Mammary epithelial cell (primary cell): ENCODE measurements at places on chromosomes 7 and 10. TPM values are rescaled to one million over a fixed set of nuclear protein-coding genes. Genes with fewer than 3 reads are reported as not detected.
A peak's percentile ranks its signal among the peaks of the same experiment; 100 is the strongest.

BLNK gene
- 5.8 and 10.2 TPM in 2 replicates for total RNA-seq

CPN1 gene
- total RNA-seq, result not detected

PAPSS2 gene
- 6.8 and 9.1 TPM in 2 replicates for total RNA-seq

PPP1R9A gene
- 0.29 TPM in 1 of 2 replicates, not detected in the other for total RNA-seq

GBX1 gene
- total RNA-seq, result not detected

CDHR3 gene
- total RNA-seq, result 1.7 and 3.4 TPM in 2 replicates

ERLIN1 gene
- 39.5 and 44.3 TPM in 2 replicates for total RNA-seq

BZW2 gene
- total RNA-seq, result 63.0 and 66.2 TPM in 2 replicates

CYP17A1 gene
- total RNA-seq, result not detected in 2 replicates

ZNF365 gene
- 5.9 and 10.1 TPM in 2 replicates for total RNA-seq

CACNB2 gene
- total RNA-seq, result under 0.01 TPM

KDM7A gene
- total RNA-seq, result 11.8 TPM

TAS2R5 gene
- 3.5 TPM for total RNA-seq

EGFR gene
- 304 TPM for total RNA-seq

GTF2IRD1 gene
- 35.1 and 52.6 TPM in 2 replicates for total RNA-seq

MSMB gene
- not detected for total RNA-seq

GIMAP4 gene
- not detected for total RNA-seq

DNA sequence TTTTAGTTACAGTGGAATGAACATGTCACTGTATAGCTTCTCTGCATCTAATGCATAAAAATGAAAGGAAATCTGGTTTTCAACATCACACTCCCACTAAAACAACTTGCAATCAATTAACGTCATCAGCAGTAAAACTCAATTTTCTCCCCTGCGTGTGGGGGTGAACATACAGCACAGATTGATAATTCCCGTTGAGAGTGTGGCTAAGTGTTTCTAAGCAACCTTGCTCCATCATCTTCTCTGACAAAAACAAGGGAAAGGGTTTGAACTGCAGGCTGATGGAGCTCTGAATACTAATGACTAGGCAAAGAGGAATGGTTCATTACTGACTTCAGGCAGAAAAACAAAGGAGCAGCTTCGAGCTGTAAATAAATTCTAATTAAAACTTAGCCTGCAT lies 238.3 kb downstream of the PARD3 start:
- DNase-seq, result no peak

DNA sequence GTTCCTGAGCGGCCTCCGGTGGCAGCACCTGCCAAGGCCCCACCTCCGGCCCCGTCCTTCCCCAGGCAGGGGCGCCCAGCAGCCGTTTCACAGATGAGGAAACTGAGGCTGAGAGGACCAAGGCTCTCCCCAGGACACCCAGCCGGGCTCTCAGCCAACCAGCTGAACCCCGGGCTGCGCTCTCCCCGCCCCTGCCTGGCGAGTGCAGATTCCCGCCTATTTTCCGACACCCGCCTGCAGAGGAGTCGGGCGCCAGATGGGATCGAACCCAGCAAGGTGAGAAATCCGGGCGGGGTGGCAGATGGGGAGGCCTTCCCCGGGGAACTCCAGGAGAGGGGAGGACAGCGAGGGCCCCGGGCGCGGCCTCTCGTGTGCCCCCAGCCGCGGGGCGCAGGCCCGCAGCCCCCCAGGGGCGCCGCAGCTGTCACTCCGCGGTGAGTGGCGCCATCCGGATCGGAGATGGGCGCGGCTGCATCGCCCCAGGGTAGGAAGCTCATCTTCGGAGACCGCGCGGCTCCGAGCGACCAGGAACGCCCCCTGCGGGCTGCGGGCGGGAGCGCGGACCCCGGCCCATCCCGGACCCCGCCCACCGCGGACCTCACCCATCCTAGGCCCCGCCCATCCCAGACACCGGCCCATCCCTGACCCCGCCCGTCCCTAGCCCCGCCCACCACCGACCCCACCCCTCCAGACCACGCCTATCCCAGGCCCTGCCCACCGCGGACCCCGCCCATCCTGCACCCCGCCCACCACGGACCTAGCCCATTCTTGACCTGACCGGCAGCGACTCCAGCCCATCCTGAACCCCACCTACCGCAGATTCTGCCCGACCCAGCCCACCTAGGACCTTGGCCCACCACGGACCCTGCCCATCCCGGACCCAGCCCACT lies 90.3 kb downstream of the MICALL2 start:
- DNase-seq, result no peak

GRCh38 chr7:134787720-134788119 lies 8.3 kb downstream of the CALD1 start:
- no peak for DNase-seq

DNA sequence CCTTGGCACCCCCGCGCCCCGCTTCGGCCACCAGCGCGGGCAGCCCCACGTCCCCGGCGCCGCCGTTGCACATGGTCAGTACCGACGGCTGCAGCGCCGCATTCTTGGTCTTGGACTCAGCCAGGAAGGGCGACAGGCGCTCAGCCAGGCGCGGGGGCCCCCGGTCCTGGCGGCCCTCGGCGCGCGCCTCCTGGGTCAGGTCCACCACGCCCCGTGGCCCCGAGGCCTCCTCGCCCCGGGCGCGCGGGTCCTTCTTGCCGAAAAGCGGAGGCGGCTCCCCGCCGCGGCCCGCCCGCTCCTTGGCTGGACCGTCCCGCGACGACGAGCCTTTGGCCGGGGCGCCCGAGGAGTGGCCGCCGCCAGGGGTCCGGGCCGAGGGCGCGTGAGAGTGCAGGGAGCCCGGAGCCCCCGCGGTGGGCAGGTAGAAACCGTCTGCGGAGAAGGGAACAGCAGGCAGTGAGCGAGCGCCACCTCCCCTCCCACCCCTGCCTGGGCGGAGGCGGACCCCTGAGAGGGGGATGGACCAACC lies 34.7 kb downstream of the TNRC18 start:
- no peak for DNase-seq

GRCh38 chr10:89837165-89838043 lies 136.0 kb downstream of the KIF20B start:
- no peak for DNase-seq

GRCh38 chr7:54705436-54705835 lies 53.6 kb downstream of the SEC61G start:
- DNase-seq, result peak; percentile 72

- DNase-seq, result no peak
Observed at GRCh38 chr7:77765906-77766800, 32.1 kb downstream of the TMEM60 start.

- DNase-seq, result no peak
Observed at GRCh38 chr10:101708870-101709269, 13.9 kb upstream of the FBXW4 start.

DNA sequence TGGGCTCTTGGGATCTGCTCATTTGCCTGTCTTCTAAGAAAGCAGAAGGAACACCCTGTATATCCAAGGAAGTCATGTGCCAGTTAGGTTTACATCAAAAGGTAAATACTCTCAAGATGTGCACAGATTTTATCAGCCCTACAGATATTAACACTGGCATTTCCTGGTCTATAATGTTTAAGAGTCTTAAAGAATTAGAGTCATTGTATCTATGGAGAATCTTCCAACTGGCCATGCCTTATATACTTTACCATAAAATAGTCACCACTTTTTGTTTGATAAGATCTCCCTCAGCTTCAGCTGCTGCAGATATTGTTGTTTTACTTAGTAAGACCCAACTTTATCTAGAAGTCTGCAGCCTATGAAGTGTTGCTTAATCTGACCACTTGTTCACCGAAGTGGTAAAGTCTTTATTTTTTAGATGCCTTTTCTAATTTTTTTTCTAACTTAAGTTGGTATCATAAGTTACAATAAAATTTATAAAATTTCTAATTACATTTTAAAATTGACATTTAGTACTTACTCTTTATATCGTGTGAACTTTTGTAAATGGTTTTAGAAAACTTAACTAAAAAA lies 58.5 kb downstream of the CPED1 start:
- no peak for DNase-seq

DNA sequence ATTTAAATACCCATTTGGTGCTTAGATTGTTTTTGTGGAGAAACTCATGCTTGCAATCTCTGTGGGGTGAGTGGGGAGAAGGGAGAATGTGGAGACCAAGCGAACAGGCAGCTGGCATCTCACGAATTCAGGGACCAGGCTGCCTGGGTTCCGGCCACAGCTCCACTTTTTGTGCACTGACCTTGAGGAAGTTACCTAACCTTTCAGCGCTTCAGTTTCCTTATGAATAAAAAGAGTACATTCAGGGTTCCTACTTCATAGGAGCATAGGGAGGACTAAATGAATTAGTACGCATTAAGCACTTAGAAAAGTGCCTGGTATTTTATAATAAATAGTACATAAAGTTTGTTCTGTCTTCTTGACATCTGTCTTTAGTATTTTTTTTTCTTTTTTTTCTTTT lies 72.5 kb downstream of the PRTFDC1 start:
- no peak for DNase-seq

GRCh38 chr7:139109983-139110411 lies 477 bp upstream of the ZC3HAV1 start:
- no peak for DNase-seq

GRCh38 chr10:30284865-30285594 lies 64.0 kb downstream of the MTPAP start:
- peak; percentile 40 for DNase-seq

DNA sequence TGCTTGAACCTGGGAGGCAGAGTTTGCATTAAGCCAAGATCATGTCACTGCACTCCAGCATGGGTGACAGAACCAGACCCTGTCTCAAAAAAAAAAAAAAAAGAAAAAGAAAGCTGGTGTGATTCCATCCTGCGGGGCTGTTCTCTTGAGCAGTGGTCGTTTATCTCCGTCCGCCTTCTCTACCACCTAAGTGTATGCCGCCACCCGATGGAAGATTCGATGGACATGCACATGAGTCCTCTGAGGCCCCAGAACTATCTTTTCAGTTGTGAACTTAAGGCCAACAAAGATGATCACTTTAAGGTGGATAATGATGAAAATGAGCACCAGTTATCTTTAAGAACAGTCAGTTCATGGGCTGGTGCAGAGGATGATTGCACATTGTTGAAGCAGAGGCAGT lies 65.7 kb downstream of the ABRAXAS2 start:
- DNase-seq, result no peak

GRCh38 chr7:47418601-47419309 lies 163.2 kb downstream of the TNS3 start:
- DNase-seq, result peak; percentile 69

GRCh38 chr10:117373823-117374505 lies 1.3 kb downstream of the PDZD8 start:
- DNase-seq, result peak; percentile 57

DNA sequence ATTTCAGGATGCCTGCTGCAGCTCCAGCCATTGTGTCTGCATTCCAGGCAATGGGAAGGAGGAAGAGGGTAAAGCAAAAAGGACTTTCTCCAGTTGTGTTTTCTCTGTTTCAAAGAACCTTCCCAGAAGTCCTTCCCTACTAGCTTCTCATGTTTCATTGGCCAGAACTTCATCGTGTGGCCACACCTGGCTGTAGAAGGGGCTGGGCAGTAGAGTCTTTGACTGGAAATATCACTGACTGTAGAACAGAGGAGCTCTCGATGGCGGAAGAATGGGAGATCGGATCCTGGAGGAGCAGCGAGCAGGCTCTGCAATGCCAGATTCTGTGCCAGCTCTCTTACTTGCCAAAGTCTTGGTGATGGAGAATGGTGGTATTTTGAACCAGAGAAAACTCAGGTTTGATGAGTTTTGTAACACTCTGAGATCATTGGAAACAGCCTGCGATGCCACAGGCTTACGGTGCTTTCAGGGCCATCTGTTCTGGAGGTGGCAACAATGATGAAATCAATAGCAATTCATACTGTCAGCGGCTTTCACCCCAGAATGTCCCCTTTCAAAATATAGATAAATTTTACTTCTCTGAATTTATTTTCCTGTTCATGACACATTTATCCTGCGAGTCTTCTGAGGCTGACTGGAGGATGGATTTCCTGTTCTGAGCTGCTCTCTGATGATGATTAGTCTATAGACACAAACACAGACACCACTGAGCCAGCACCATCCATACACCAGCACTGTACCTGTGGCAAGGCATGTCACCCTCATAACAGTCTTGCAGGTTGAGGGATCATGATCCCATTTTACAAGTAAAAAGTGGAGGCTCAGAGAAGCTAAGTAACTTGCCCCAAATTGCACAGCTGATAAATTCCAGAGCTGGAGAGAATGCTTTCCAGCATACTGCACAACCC lies 204.2 kb downstream of the EMX2 start:
- DNase-seq, result no peak

- DNase-seq, result peak; percentile 51
Observed at GRCh38 chr7:100584683-100585510, 1.0 kb downstream of the LRCH4 start.

- DNase-seq, result peak; percentile 58
Observed at GRCh38 chr7:27745064-27745583, 5.2 kb downstream of the TAX1BP1 start.

GRCh38 chr10:58820861-58821751 lies 308.4 kb downstream of the BICC1 start:
- DNase-seq, result peak; percentile 57

- DNase-seq, result no peak
Observed at GRCh38 chr10:95579292-95579691, 18.1 kb upstream of the SORBS1 start.

DNA sequence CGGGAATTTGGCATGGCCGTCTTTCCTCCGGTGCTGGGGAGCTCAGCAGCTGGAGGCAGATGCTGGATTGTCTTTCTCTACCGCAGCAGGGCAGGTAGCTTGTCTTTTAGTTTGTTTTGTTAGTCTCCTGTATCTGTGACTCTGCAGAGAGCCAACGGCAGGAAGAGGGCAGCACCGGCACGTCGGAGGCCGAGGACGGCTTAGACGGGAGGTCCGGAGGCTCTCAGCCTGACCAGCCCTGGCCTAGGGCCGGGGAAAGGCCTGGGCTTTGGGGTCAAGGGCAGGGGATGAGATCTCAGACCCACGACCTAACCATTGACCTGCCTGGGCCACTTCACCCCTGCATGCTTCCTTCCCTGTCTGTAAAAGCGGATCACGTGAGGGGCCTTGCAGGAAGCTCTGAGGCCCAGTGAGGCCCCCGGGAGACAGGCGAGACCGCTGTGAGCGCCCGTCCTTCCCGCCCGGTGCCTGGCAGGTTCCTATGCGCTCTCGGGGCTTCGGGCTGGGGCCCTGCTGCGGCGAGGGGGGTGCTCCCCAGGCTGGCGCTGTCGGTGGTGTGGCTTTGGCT lies 72.7 kb downstream of the LHPP start:
- DNase-seq, result no peak

- no peak for DNase-seq
Observed at GRCh38 chr7:97008275-97008917, 3.0 kb downstream of the DLX6 start.

DNA sequence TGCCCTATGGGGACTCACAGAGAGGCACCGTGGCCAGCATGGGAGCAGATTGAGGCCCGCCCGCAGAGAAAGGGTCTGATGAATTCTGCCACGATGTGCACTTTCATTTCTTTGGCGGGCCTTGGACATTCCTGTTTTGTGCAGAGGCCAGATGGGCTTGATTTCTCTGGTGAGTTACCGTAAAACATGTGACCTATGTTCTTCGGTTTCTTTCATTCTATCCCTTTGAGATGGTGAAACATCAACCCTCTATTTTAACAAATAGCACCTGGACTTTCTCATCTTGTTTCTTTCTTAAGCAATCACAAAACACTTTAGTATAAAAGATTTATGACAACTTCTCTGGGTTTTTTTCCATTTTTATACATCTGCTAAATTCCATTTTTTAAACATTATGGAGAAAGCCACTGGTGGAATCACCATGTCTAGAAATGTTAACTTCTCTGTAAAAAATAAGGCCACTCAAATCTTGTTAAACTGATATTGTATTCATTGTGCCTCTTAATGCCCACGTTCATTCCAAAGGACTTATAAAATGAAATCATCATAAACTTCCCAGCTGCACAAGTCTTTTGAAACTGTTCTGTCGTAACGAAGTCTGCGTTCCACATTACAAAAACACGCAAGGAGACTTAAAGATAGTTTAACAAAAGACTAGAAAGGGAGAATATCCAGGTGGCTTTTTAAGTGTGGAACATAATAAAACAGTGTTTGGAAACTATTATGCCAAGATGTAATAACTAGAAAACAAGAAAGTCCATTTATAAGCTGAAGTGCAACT lies 21.4 kb upstream of the ODAD2 start:
- DNase-seq, result no peak
